ENCODE measurements at places on chromosomes 16 and 17.

- no peak for DNase-seq
Measured at GRCh38 chr17:82121660-82122629, 23.9 kb upstream of the FASN start.

GRCh38 chr16:49526860-49527365, 153.3 kb downstream of the C16orf78 start:
- DNase-seq, result no peak

GRCh38 chr16:22805326-22805725, 8.6 kb upstream of the HS3ST2 start:
- no peak for DNase-seq

GRCh38 chr17:21228111-21228510, 14.2 kb upstream of the TMEM11 start:
- DNase-seq, result no peak

- no peak for DNase-seq
Measured at GRCh38 chr16:58236831-58237230, 38.9 kb upstream of the CSNK2A2 start.

DNA sequence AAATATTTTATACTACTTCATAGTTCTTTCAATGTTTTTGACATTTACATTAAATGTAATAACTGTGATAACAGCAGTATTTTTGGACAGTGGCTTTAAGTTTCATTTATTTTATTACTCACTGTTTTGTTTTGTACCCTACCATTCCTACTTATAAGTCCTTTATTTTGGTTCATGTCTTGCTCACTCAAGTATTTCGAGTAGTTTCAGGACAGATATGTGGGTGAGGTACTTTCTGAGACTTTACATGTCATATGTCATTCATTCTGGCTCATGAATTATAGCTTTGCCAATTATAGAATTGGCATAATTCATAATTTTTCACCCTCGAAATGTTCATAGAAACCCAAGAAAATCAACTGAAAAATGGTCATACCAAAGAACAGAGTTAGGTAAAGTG, 44.4 kb downstream of the PIK3R5 start:
- no peak for DNase-seq

GRCh38 chr17:8490256-8491023, 54.8 kb downstream of the NDEL1 start:
- no peak for DNase-seq

DNA sequence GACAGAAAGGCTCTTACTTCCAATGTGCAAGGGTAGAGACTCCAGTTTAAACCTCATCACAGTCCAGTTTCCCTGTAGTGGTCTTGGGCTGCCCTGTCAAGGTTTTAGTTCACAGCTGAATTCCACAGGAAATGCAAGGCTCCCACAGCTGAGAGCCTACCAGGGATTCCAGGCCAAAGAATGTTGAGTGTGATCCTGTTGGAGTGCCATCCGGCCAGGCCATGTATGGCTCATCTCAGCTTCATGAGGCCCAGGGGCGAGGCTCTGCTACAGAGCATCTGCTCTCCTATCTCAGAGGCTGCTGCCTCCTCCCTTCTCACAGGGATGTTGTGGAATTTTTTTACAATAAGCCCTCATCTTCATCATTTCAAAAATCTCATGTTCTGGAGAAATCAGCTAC, 239.8 kb upstream of the CCL2 start:
- no peak for DNase-seq

DNA sequence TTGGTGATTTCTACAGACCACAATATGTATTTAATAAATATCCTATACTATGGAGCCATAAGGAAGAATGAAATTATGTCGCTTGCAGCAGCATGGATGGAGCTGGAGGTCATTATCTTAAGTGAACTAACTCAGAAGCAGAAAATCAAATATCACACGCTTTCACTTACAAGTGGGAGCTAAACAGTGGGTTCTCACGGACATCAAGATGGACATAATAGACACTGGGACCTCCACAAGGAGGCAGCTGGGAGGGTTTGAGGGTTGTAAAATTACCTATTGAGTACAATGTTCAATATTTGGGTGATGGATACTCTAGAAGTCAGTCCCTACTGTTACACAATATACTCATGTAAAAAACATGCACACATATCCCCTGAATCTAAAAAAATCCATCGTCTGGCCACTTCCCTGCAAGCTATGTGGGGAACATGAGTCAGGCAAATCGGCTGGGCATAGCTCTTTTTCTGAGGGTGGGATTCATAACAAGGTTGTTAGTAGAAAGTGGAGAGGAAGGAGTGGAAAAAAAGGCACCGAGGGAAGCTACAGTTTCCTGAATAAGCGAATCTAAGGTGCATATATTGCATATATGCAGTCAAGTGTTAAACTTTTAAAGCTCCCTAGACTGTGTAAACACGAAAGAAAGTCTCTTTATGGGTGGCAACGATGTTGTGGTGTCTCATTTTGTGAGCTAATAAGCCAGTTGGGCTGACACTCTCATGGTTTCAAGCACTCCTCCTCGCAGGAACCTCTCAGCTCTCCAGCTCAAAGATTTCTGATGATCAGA, 135.2 kb upstream of the CPHXL start:
- no peak for DNase-seq

- DNase-seq, result no peak
Measured at GRCh38 chr16:77480681-77481315, 46.0 kb upstream of the ADAMTS18 start.

DNA sequence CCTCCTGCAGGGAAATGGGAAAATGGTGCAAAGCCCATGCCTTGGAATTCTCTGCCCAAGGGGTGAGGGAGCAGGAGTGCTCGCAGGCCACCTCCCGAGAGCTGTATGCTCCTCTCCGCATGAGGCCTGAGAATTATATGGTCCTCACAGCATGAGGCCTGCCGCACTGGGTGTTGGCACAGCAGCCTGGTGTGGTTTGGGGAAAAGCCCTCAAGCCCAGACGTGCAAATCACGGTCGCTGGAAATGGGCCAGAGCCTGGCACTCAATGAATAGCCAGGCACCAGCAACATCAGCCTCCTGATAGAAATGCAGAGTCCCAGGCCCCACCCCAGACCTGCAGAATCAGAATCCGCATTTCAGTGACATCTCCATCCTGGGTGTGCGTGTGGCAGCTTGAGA, 156.4 kb upstream of the FOXF1 start:
- no peak for DNase-seq

- DNase-seq, result no peak
Measured at GRCh38 chr16:28321700-28322411, 29.5 kb downstream of the SBK1 start.

GRCh38 chr17:34581446-34582184, 2.2 kb downstream of the TMEM132E start:
- no peak for DNase-seq

DNA sequence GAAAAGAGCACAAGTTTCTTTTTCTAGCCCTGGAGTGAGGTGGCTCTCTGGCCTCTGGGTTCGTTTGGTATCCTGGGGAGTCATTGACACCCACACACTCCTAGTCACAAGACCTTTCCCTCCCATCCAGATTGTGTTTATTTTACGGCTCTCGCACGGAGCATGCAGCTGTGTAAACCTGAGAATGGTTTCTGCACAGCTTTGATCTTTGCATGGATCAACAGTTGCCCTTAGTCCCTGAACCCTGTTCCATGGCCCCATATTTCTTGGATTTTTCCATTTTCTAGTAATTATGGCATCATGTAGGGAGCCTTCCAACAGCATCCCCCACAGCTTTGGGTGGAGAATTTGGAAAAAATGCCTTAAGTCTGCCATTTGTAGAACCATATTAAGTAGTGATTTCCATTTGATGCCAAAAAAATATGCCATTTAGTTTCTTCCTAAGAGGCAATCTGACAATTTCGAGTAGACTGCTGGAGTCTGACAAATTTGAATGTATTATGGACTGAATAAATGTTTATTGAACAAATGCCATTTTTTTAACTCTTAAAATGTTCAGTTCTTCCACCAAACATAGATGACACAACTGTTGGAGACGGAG, 197.7 kb downstream of the WWOX start:
- no peak for DNase-seq

GRCh38 chr17:44132275-44132821, 8.9 kb upstream of the HDAC5 start:
- DNase-seq, result no peak

GRCh38 chr17:50916708-50917417, 50.7 kb upstream of the TOB1 start:
- no peak for DNase-seq

GRCh38 chr16:84618581-84619460, 943 bp upstream of the COTL1 start:
- no peak for DNase-seq

DNA sequence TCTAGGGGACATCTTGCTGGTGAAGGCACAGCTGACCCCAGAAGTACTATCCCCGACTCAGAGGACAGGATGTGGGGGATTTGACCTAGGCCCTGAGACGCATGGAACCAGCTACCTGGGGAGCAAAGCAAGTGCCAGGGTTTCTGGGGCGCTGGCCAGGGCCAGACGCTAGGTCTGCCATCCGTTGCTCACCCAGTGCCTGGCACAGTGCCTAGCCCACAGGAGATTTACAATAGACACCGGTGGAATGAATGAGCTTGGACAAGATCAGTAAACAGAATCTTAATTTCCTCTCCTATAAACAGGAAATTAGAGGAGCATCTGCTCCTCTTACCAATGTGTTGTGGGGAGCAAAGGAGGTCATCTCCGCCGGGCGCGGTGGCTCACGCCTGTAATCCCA, 5.0 kb downstream of the RPRML start:
- no peak for DNase-seq

- DNase-seq, result no peak
Measured at GRCh38 chr16:55993088-55993487, 117.9 kb upstream of the CES5A start.

DNA sequence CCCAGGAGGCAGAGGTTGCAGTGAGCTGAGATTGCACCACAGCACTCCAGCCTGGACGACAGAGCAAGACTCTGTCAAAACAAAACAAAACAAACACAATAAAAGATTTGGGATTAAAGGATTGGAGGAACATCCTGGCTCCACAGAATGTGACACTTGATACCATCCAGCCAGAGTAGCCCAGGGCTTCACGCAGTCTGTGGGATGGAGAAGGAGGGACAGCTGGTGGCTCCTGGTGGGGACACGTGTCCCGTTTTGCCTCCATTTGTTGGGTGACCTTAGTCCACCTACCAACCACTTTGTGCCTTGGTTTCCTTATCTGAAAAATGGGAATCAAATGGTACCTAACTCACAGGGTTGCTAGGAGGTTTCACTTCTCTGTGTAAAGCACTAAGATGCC, 12.4 kb upstream of the CYB561 start:
- no peak for DNase-seq

DNA sequence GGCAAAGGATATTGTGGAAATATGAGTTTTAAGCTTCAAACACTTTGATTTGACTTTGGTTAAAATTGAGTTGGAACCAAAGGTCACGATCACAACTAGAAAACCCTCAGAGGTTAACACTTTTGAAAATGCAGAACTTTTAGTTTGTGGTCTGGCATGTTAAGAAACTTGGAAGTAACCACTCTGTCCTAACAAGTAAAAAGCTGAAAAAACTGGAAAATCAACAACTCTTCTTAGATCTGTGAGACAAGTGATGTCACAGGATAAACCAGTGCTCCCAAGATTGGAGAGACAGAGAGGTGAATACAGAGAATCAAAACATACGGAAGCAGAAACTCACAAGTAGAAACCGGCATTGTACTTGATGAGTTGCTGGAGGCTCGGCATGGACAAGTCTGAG, 17.4 kb downstream of the MFSD6L start:
- no peak for DNase-seq

GRCh38 chr17:42629411-42630009, 20.0 kb downstream of the TUBG1 start:
- no peak for DNase-seq

DNA sequence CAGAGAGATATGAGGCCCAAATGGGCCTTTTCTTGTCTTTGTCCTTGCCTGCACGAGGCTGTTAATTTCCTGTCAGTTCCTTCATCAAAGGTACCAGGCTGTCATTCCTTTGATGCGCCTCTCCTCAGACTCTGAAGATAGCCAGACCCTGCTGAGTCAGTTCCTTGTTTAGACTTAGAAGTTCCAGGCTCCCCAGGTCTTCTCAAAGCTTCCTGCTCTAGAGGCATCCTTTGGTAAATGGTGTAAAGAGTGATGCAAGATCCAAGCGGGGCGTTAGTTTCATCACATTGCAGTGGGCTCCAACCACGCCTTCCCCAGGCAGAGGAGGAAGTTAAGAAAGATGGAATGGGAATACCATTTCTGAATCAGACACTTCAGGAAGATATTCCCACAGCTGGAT, 4.0 kb upstream of the CDH11 start:
- no peak for DNase-seq

GRCh38 chr17:46782250-46782953, 36.1 kb downstream of the WNT3 start:
- DNase-seq, result no peak

DNA sequence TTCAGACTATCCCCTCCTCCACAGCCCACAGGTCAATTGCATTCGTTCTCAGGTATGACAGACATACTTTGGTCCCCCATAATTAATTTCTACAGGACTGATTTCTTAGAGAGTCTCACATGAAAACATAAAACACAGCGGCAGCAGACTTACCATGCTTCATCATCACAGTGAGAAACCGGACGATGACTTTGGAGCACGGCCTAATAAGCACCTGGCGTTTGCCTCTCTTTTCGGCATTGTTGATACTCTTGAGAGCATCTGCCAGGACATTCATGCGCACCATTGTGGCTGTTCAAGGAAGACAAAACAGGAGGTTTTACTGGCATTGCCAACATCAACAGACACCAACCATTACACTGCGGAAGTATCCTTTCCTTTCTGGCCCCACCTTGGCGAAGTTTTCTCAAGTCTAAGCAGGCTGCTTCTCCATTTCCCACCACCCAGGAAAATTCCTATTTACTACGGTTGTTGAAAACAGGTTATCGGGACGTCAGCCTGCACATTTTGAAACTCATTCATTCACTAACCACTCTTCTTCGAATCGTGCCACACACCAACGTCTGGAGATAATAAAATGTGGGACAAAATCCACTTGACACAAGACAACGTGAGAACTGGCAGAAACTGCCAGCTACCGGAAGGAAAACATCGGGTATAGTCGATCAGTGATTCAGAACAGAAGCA, 1.2 kb downstream of the RPS15A start:
- no peak for DNase-seq

DNA sequence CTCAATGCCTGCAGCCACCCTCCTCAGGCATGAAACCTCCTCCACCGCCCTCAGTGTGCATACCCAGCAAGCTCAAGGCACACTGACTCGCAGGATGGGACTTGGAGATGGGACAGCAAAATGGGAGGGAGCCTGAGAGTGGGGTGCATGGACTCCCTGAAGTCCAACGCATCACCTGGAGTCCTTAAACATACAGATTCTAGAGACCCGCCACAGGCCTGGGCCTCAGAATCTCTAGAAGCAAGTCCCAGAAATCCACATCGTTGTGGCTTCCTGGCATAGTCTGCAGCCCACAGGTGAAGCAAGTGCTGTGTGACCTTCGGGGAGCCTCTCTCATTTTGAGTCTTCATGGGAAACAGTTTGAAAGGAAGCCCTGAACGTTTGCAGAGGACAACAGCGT, 3.6 kb upstream of the TBX21 start:
- no peak for DNase-seq

All from stimulated activated CD4-positive, alpha-beta T cell treated with anti-CD3 and anti-CD28 coated beads, Interleukin-2, amount 100 ng/mL, for 4 hours (primary cell).